ENCODE measurements at places on chromosomes 7 and 10.

DNA sequence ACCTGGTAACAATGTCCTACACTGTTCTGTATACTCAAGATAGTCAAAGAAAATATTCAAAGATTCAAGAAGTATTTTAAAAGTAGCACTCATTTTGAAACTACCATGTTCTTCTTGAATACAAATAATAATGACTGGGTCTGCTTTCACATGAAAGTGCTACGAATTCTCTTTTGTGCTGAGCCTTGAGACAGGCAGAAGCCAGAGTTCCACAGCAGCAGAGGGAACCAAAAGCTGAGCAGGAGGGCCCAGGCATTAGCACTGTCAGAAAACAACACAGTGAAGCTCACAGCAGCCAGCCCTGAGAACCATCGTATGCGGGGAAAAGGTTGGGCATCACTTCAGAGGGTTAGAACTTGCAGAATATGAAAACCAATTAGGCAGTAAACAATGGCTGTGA is 38.9 kb downstream of the ANKMY2 start:
- DNase-seq, result no peak

GRCh38 chr10:82564353-82565196 is 689.6 kb downstream of the NRG3 start:
- DNase-seq, result no peak

GRCh38 chr10:46325021-46325420 is 38.2 kb downstream of the ANTXRL start:
- DNase-seq, result no peak

- no peak for DNase-seq
Observed at GRCh38 chr7:116258734-116259133, 48.4 kb downstream of the TES start.
